ENCODE measurements at places on chromosomes 2 and 18.

DNA sequence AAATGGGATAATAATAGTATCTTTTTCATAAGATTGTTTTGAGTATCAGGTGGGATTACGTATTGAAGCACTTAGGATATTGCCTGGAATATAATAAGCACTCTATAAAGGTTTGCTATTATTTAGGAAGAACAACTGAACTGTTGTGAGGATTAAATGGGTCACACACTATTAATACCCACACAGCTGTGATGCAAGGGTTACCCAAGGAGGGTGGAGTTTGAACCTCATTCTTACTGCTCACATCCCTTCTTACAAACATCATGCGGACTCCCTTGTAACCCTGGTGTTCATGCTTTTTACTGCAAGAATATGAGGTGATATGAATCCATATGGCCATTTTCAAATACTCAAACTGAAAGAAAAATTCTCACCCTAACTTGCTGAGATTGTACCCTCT lies 113.5 kb downstream of the KCTD1 start:
- no peak for DNase-seq

GRCh38 chr2:121664086-121664485 lies 14.8 kb upstream of the CLASP1 start:
- DNase-seq, result no peak

DNA sequence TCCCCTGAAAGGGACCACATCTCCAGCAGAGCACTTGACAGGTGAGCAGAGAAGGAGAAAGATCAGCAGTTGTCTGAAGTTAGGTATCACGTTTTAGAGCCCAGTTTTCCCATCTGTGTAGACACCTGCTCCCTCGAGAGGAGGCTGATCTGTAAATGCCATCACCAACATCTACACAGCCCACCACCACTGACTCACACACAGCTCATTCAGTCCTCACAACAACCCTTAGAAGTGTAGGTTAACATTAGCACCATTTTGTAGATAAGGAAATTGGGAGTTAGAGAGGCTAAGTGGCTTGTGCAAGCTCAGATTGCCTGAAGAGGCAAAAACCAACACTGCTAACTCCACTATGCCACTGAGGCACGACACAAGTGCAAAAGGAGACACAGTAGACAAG lies 37.2 kb upstream of the STAT1 start:
- no peak for DNase-seq

GRCh38 chr2:188272121-188272520 lies 19.6 kb upstream of the GULP1 start:
- no peak for DNase-seq

DNA sequence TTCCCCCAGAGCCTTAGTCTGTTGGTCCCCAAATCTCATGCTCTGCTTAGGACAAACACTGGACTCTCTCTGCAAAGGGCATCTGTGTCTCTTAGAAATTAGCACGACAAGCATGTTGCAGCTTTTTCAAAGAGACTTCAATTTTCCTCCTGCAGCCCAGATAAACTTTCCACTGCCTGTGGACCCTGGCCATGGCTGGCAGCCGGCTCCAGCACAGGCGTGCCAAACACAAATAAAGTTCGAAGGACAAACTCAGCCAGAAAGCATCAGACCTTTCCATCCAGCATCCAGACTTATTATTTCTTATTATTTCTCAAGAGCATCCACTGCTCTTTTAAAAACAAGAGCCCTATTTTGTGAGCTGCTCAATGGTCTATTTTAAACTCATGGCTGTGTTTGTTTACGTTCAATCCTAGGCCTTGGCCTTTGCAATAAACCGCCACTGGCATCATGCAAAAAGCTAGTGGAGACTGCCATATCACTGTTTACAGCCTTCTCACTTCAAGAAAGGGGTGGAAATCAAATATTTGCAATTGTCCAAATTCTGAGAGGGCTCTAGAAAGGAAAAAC lies 300.8 kb downstream of the BCL11A start:
- DNase-seq, result no peak

- DNase-seq, result no peak
Measured at GRCh38 chr18:61991201-61991600, 98.4 kb upstream of the RNF152 start.

Data from stimulated activated CD4-positive, alpha-beta T cell treated with anti-CD3 and anti-CD28 coated beads, Interleukin-15, amount 100 ng/mL, for 1 hour (primary cell).